ENCODE measurements at places on chromosomes 7 and 10.

DNA sequence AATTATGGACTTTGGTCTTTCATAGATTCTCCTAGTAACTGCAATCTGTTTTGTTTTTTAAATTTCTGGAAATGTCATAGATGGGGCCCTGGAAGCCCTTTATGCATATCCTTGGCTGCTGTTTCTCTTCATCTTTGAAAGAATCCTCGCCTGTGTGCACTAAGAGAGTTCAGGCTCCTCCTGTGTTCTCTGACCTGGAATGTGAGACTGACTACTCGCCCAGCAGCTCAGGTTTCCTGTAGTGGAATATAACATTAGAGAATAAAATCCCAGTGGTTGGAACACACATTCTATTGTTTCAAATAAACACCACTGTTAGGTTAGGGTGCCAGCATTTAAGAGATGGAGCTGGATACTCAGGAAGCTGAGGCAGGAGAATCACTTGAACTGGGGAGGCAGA lies 56.3 kb downstream of the WDFY4 start:
- no peak for DNase-seq

- no peak for DNase-seq
Observed at GRCh38 chr10:35637462-35637861, 4.6 kb downstream of the FZD8 start.

- no peak for DNase-seq
Observed at GRCh38 chr10:4835494-4835918, 9.5 kb downstream of the AKR1E2 start.

GRCh38 chr10:23319835-23320234 lies 24.8 kb downstream of the C10orf67 start:
- no peak for DNase-seq

DNA sequence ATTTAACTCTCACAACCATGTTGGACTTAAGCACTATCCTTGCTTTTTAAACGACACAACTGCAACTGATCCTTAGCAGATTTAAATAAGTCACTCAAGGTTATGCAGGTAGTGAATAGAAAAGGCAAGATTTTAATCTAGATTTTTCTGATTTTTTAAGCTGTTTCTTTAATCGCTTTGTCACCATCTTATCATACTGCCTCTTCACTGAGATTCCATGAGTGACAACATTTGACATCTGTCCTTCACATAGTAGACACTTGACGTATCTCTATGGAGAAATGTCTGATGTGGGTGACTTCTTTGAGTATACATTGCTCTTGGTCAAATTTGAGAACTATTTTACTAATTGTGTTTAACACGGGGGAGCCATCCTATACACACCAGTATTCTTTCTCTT lies 839.7 kb downstream of the GATA3 start:
- DNase-seq, result no peak

DNA sequence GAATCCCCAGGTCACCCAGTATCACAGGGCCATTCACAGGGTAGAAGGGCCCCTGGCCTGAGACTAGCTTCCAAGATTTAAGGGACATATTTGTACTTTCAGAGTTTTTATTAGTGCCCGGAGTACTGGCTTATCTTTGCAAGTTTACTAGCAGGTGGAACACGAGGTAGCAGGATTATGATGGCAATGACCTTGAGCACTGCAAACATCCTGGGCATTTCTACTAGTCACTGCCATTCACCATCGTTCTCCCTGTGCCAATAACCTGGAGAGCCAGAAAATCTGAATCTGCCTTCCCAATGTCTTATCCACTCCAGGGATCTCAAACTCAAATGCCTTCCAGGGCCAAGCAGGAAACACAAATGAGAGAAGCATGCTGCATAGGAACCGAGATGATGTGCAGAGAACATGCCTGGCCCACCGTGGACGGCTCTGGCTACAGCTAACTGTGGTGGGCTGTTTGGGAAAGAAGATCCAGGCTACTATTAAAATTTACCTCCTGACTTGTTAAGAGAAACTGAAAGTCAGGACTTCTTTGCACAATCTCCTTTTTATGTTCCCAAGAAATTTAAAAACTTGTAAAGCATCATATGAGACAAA lies 16.7 kb downstream of the FAM53B start:
- no peak for DNase-seq

GRCh38 chr7:102255501-102255900 lies 31.2 kb upstream of the SH2B2 start:
- no peak for DNase-seq

DNA sequence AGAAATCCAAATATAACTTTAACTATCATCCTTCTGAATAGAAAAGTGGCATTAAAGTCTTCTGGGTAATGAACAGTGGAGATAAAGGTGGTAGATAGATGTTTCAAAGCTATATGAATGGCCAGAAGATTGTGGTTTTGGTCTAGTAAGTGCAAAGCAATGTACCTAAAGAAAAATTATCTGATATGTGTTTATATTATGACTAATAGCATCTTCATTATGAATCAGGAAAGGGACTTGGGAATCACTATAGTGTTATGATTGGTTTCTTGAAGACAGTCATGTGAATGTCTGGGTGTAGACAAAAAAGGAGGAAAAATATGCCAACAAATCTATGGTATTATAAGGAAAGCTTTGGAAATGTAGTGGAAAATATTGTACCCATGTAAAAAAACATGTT lies 3.0 kb downstream of the ZNF518A start:
- no peak for DNase-seq

DNA sequence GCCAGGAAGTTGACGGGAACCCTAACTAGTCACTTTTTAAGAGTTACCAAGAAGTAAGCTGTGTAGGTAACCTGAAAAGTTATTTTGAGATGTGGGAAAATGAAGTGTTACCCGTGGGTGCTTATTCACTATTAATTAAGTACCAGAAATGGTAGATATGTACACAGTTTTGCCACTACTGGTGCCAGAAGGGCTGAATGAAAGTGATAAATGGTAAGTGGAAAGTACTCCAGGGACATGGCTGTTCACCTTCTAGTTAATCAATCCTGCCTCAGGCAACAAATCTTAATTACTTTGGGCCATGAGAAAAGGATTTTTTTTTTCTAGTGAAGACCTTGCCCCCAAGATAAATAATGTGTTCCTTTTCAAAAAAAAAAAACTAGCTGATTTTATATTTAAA lies 15.8 kb downstream of the NET1 start:
- no peak for DNase-seq

GRCh38 chr10:5949009-5949759 lies 28.2 kb downstream of the IL15RA start:
- DNase-seq, result no peak

- DNase-seq, result no peak
Observed at GRCh38 chr7:108293149-108293612, 163.0 kb upstream of the LAMB4 start.

GRCh38 chr10:125092564-125093031 lies 67.8 kb downstream of the CTBP2 start:
- DNase-seq, result no peak

- no peak for DNase-seq
Observed at GRCh38 chr7:94216944-94217461, 177.7 kb upstream of the COL1A2 start.

GRCh38 chr10:88190540-88191235 lies 327.3 kb downstream of the PTEN start:
- peak; percentile 57 for DNase-seq

DNA sequence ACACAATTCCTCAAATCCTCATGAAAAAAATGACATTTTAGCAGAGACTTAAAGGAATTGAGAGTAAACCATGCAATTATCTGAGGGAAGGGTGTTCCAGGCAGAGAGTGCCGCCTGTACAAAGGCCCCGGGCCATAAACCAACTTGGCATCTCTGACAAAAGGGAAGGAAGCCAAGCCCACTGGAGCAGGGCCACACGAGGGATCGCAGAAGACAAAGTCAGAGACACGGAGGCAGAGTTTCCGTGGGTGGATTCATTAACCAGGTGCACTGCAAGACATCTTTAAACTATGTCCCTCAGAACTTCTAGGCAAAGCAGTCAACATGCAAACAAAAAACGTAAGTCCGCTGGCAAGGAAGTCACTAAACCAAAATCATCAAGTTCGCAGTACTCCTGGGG lies 92.0 kb downstream of the SFMBT2 start:
- DNase-seq, result no peak

DNA sequence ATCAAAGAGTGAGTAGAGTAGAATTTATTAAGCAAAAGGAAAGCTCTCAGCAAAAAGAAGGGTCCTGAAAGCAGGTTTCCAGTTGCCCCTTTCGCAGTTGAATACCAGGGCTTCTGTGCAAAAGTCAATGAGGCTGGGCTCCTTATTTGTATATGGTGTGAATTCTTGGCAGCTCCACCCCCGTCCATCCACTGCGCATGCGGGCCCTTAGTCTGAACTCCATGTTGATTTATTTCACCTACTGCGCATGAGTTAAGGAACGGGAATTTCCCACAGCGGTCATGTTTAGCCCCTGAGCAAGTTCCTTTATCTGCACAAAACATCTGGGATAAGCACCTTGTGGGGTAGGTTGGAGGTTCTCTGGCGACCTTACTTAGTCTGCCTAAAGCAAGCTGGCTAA lies 325.6 kb downstream of the ZWINT start:
- DNase-seq, result no peak

DNA sequence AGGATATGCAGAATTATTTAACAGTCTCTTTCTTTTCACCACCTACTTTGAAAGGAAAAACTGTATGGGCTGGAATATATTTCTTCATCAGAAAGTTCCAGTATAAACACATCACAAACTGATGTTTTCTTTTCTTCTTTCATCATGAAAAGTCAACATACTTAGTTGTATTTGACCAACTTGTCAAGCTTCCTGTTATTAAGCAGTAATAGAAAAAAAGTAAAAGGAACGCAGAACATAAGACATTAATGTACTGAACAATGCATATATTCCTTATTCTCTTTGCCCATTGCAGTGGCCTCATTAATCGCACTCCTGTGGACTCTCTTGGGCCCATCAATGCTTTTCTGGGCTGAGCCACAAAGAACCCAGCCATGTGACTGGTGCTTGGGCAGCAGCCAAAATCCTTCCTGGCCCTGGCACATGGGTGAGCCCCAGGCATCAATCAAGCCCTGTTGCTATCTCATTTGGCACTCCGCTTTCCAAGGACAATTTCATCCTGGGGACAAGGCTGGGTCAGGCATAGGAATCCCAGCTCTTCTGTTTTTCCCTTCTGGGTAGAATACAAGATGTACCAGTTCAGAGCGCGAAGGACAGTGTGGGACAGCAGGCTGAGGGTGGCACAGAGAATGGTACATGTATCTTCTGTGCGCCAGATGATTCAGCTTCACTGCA lies 42.3 kb downstream of the RHOBTB1 start:
- peak; percentile 56 for DNase-seq

GRCh38 chr7:157897681-157898080 lies 560.9 kb downstream of the DNAJB6 start:
- no peak for DNase-seq

DNA sequence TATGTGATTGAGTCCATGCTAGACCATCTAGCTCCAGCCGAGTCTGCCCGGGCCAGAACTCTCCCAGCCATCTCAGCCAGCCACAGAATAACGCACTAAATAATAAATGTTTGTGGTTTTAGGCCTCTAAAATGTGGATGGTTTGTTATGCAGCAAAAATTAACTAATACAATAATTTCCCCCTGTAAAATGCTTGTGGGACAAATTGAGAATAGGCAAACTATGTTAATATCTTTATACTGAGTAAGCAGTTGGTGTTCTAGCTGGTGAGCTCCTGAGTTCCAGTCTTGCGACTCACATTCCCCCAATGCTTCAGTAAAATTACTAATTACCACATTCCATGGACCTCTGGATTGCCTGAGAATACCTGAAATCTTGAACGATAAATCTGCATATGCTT lies 316.8 kb upstream of the NFE2L3 start:
- no peak for DNase-seq

GRCh38 chr7:98387544-98388226 lies 13.2 kb downstream of the BAIAP2L1 start:
- DNase-seq, result no peak

DNA sequence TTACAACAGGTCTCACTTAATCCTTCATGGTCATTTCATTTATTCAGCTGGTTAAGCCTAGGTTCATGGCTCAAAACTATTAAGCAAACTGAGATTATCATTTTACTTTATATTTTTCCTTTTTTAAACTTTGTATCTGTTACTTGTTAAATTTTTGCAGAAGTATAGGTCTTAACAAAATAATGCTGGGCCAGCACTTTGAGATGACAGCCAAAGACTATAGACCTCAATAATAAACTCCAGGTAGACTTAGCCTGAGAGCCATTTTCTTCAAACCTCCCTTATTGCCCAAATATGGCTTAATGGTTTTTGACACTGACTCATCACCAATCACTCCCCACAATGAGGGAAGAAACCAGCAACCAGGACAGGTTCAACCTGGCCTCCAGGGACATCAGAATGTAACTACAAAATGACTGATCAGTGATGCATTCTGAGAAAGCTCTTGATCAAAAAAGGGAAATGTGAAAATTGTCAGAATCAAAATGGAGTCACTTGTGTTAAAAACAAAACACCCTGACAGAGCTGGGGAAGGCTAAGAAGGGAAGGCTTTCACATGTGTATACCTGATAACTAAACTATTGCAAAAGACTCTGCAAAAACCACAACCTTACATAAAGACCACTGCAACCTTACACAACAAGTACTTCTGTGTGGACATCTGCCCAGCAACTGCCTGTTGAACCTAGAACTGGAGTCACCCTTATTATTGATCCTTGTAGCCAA lies 2.1 kb upstream of the CCDC126 start:
- DNase-seq, result no peak

Measured in NCI-H446 treated with DMSO at 0.1 percent for 48 hours (cell line).